A549 (cell line): ENCODE measurements at places on chromosomes 1 and 21.

DNA sequence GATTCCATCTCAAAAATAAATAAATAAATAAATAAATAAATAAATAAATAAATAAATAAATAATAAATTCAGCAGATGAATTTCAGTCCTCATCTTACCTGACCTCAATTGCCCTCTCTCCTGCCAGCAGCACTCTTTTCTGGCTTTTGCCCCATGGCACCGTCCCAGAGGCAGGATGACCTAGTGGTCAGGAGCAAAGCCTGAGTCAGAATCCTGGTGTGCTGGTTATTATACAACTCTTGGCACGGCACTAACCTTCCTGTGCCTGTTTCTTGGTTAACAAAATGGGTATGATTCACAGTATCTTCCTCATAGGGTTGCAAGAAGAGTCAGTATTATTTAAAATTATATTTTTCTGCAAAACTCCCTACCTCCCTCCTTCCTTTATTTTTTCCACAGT is 43.0 kb downstream of the NKAIN1 start:
- no peak for DNase-seq

GRCh38 chr1:39573736-39574624 is 2.6 kb downstream of the PABPC4 start:
- no peak for DNase-seq

DNA sequence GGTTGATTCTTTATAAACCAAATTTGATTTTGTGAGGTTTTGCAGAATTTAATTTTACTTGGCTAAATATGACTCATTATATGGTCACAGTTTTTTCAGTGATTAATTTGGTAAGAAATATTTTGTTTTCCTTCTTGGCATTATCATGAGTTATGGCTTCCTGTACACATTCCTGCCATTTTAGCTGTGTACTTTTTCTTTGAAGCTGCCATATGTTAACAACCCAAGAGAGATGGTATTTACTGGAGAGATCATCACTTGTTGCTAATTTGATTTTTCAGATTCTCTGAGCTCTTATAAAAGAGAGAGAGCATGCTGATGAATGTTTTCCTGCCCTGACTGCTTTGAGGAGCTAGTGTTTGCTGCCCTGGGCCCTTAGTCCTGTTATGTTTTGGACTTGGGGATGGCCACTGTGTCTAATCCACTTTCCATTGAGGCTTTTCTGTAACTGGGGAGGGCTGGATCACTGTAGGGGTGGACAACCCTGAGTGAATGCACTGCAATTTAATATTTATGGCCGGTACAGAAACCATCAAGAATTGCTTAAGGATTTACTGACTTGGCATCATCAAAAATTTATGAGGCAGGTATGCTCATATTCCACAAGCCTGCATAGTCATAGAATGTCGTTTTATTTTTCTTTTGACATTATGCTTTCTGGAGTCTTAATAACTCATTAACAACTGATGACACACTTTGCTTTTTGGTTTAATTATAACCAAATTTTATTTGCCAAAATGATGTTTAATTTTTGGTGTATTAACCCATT is 200.9 kb downstream of the DISC1 start:
- peak; percentile 75 for DNase-seq

GRCh38 chr1:226520640-226521355 is 27.8 kb upstream of the STUM start:
- DNase-seq, result no peak

GRCh38 chr1:244674446-244674845 is 21.5 kb downstream of the DESI2 start:
- DNase-seq, result no peak

- DNase-seq, result no peak
Measured at GRCh38 chr1:59433440-59433813, 136.5 kb downstream of the FGGY start.

- DNase-seq, result no peak
Measured at GRCh38 chr1:188070848-188071247, 1242.1 kb downstream of the PLA2G4A start.

- DNase-seq, result no peak
Measured at GRCh38 chr1:32060914-32061313, 11.8 kb upstream of the TMEM39B start.

- DNase-seq, result no peak
Measured at GRCh38 chr1:159261721-159262494, 40.2 kb upstream of the FCER1A start.

GRCh38 chr1:204294357-204294756 is 65.4 kb downstream of the PLEKHA6 start:
- peak; percentile 67 for DNase-seq

- DNase-seq, result no peak
Measured at GRCh38 chr1:183864611-183865010, 59.7 kb downstream of the RGL1 start.

- no peak for DNase-seq
Measured at GRCh38 chr21:40349591-40349990, 482.4 kb downstream of the PCP4 start.

- DNase-seq, result no peak
Measured at GRCh38 chr1:93394514-93394913, 48.8 kb downstream of the DR1 start.

DNA sequence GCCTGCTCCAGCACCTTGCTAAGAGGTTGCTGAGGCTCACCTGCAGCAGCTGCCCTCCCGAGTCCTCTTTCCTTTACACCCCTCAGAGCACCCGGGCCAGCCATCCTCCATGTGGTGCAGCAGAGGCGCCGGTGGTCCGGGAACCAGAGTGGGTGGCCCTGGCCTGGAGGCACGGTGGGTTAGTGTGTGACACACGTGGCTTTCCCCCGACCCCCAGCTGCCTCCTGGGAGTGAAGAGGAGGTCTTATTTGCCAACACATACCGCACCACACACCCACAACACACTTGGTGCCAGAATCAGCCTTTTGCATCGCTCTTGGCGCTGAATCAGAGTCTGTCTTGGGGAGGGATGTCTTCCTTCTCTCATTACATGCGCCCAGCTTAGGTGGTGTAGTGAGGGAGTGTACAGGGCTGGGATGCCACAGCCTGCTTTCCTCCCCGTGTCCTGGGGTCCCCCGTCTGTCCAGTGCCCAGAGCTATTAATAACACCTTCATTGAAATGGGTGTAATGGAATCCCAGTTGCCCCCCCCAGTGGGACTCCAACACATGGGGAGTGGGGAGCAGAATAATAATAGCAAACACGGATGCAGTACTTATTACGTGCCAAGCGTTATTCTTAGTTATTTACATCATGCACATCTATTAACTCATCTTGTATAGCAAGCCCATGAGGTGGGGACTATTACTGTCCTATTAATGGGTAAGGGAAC is 38.2 kb downstream of the MAPKAPK2 start:
- DNase-seq, result no peak

DNA sequence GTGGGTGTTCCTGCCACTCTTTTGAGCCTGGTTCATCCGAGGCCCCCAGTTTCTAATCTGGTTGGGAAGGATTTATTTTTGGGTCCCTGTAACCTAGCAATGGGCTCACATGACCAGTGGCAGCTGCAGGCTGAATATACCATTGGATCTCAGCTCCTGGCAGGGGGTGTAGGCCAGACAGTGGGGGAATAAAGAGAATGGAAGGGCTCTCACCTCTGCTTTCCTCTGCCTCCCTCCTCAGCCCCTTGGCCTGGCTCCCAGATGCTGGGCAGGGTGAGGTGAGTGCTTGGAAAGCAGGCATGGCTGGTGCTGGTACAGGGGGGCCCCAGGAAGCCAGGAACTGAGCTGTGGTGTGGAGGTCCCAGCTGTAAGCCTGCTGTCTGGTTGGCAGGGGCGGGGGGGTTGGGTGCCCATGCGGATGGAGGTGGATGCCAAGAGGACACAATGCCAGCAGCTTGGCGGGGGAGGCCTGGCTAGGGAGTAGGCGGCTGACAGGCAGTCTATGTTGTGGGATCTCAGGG is 3.6 kb upstream of the GPR61 start:
- no peak for DNase-seq

- DNase-seq, result no peak
Measured at GRCh38 chr21:17668479-17669140, 55.9 kb upstream of the BTG3 start.

DNA sequence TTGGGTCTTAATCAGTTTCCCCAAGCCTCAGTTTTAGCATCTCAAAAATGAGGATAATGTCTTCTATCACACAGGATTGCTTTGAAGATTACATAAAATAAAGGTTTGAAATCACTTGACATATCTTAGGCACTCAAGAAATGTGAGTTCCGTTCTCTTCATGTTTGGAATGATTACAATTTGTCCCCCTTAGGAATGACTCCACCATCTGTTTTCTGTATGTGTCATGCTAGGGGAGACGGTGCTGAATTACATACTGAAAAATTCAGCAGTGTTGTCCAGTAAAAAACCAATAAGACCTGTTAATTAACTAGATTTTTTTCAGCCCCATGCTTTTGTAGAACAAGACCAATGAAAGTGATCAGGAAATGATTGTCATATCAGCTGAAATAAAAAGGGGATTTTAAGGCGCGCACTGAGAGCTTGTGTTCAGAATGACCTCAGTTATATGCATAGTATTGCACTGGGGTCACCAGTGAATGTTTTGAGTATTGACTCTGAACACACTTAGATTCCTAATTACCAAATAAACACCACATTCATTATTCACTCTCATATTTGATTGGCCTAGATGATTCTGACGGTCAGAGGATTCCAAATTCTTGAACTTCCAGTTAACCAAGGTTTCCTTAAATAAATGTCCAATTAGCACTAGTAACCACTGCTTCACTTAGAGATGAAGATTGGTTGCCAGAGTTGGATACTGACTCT is 114.5 kb upstream of the KCNK2 start:
- no peak for DNase-seq

- no peak for DNase-seq
Measured at GRCh38 chr1:160499631-160500030, 23.4 kb downstream of the SLAMF6 start.

DNA sequence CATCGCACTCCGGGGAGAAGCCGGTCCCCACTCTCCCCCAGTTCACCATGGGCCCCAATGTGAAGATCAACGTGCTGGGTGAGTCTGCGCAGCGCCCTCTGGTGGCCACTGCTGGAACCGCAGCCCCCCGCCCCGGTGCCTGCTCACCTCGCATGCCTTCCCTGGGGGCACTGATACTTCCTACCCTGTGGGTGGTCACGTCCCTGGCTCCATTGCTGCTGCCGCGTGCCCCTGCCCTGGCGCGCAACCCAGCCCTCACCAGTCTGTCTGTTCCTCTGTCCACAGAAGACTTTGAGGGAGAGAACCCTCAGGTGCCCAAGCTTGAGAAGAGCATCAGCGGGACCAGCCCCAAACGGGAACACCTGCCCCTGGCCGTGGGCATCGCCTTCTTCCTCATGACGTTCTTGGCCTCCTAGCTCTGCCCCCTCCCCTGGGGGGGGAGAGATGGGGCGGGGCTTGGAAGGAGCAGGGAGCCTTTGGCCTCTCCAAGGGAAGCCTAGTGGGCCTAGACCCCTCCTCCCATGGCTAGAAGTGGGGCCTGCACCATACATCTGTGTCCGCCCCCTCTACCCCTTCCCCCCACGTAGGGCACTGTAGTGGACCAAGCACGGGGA is 7.6 kb downstream of the EFNA3 start:
- DNase-seq, result peak; percentile 82

GRCh38 chr1:228365271-228366061 is 41.2 kb downstream of the TRIM11 start:
- DNase-seq, result no peak

- no peak for DNase-seq
Measured at GRCh38 chr1:6314503-6314902, 53.6 kb upstream of the GPR153 start.

- peak; percentile 60 for DNase-seq
Measured at GRCh38 chr1:15501208-15502032, 22.6 kb downstream of the CASP9 start.

DNA sequence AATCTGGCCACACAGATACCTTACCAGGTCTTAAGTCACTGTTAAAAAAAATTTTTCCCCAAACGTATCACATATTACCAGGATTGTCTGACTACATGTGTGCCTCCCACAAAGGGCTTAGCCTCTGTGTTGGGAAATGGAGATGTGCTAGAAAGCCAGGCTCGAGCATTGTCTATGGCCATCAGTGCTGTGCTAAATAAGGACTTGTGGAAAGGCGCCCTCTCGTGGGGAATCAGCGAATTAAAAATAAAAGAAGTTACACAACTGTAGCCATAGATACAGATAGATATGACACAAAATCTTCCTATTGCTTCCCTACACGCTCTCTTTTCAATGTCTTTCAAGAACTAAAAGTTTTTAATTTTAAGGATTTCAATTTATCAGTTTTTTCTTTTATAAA is 47.5 kb upstream of the CRNN start:
- peak; percentile 78 for DNase-seq

DNA sequence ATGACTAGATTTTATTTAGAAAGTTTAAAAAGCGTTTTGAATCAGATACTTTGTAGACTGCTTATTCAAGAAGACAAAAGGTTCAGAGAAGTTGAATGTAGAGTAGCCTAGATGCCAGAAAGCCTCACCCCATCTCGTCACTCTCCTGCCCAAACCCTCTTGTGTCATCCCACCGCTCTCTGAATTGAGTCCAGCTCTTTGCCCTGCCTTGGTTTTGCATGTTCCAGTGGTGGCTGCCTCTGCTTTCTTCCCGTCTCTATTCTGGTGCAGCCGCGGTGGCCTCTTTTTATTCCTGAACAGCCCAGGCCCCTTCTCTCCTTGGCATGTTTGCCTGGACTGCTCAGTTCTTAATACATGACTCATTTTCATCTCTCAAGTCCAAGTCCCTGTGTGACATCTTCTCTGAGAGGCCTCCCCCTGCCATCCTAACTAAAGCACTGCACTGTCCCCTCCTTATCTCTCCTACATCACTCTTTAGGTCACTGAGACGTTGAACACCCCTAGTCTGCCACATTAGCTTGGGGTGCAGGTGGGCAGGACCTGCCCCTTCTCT is 22.9 kb downstream of the PRDM2 start:
- DNase-seq, result no peak

GRCh38 chr1:156969496-156969895 is 49.1 kb downstream of the LRRC71 start:
- DNase-seq, result no peak

GRCh38 chr1:227958617-227959324 is 11.0 kb upstream of the WNT9A start:
- DNase-seq, result no peak

- no peak for DNase-seq
Measured at GRCh38 chr1:231643071-231643934, 16.7 kb downstream of the DISC1 start.
